Esophagus squamous epithelium (tissue), 5 donors: ENCODE measurements at places on chromosomes 7 and 10.

DNA sequence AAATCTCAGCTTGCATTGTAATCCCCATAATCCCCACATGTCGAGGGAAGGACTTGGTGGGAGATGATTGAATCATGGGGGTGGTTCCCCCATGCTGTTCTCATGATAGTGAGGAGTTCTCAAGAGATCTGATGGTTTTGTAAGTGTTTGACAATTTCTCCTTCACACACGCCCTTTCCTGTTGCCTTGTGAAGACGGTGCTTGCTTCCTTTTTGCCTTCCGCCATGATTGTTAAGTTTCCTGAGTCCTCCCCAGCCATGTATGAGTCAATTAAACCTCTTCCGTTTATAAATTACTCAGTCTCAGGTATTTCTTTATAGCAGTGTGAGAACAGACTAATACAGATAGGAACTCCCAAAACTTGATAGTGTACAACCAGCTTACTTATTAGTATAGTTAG is 98.6 kb downstream of the CREM start:
- DNase-seq = no peak

DNA sequence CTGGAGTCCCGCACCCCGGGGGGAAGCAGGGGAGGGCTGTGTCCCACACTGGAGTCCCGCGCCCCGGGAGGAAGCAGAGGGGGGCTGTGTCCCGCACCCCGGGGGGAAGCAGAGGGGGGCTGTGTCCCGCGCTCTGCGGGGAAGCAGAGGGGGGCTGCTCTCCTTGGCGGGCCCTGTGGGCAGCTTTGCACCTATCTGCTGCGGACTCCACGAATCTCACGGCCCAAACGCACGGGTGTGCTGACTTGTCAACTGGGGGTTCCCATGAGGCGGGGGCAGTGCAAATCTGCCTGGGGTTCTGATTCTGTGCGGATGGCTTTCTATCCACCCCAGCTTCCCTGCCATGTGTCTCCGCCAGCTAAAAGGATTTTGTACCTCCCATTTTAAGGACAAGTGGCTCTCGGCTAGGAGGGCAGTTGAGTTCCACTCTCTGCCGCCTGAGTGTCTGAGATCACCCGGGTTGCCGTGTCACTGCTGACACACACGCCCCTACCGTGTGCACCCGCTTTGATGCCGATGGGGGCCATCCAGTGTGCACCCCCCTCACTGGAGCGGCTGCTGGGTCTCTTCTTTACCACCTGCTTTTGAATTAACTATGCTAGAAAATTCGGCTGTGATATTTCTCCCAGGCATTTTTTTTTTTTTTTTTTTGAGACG is 20.5 kb downstream of the GPER1 start:
- DNase-seq = no peak

DNA sequence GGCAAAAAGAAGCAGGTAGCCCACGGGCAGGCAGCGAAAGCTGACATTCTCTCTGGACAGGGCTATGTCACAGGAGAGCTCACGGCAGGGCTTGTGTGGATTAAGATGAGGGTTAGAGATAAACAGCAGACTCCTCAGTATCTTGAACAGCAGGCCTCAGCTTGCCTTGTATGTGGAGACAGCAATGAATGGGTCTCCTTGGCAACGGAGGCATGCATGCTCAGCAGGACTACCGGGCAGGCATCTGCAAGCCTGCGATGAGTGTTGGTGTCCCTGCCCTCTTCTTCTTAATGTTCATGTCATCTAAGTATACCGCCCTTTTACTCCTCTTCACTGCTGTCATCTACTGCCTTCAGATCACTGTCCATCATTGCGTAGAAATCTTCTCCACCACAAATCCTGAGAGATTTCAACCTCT is 81.9 kb upstream of the C1GALT1 start:
- no peak for DNase-seq

- DNase-seq = no peak
These were observed 25.8 kb upstream of the PIP4K2A start for GRCh38 chr10:22740180-22740579.

DNA sequence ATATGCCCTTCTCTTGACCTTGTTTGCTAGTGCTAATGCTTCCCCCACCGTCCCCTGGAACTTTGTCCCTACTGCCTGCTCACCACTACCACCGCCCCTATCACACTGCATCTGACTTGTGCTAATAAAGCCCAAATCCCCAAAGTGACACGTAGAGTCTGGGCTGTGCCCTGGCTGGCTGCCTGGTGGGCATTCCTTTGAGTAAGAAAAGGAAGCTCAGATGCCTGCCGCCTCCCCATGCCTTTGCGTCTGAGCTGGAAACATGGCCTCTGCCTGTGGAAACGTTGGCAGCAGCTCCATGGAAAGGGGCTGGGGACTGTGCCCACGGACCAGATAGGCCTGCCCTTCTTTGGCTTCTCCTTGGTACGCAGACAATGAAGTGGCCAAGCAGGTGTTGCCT is 138.3 kb downstream of the CYP26A1 start:
- no peak for DNase-seq

DNA sequence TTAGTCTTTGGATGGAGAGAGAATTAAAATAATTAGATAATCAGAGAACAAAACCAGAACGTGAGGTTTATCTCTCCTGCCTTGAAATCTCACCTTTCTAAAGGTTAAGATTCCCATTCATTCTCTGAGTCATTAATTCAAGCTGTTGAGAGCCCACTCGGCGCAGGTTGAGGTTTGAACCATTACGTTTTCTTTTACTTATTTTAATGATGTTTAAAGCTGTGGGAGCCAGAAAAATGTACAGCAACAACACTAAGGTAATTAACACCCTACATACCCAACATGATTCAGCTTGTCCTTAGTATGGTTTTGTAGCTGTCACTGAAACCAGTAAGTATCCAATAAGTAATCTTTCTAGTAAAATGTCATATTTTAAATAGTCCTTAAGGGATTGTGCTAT is 153.0 kb upstream of the ANK3 start:
- DNase-seq = no peak

- DNase-seq = no peak
These were observed 42.3 kb upstream of the DUSP5 start for GRCh38 chr10:110455446-110455845.

DNA sequence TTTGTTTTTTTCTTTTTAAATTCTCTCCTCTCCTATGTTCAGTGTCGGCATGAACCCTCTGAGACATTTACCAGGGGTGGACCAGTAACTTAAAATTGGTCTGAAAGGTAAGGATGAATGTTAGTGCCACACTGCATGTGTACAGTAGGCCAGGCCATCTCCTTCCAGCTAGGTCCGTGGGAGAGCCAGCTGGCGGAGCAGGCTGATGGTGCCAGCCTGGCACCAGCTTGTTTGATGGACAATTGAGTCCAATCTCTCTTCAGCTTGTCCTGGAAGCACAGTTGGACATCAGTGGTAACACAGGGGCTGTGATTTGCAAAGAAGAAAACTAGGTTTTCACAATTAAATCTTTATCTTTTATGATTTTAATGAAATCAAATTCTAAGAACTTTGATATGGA is 136.5 kb downstream of the CNNM2 start:
- no peak for DNase-seq

DNA sequence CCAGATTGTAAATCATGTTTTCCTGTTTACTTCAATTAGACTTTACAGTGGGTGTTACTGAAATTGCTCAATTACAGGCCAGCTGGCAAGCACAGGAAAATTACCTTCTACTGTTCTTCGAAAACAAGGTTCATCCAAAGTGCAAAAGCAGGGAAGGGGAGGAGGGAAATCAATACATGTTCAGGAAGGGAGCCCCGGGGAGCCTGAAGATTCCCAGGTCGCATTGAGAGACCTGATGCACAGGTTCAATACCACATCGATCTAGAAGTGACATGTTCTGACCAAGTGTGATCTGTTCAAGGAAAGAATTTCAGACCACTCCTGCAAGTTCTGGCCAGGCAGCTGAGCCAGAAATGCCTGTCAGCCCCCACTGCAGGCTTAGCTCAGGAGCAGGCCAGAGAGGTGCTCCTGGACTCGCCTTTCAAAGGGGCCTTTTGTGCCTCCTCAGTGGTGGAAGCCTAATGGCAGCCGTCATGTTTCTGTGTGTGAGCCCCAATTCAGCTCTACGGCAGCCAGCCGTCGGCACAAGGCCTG is 35.9 kb downstream of the FAM53B start:
- no peak for DNase-seq

DNA sequence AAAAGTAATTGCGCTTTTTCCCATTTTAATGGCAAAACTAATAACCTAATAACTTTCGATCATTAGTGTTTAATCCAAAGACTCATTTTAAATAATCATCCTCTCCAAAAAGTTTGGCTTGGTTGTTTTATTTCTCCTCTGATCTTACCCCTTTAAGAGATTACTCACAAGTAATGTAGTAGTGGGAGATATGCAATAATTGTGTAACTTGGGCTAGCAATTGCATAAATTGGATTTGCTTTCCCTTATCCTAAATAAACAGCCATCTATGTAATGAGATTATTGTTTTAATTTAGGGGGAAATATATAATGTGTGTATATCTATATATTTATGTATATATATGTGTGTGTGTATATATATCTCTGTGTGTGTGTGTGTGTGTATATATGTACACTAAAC is 82.5 kb downstream of the RNLS start:
- no peak for DNase-seq

DNA sequence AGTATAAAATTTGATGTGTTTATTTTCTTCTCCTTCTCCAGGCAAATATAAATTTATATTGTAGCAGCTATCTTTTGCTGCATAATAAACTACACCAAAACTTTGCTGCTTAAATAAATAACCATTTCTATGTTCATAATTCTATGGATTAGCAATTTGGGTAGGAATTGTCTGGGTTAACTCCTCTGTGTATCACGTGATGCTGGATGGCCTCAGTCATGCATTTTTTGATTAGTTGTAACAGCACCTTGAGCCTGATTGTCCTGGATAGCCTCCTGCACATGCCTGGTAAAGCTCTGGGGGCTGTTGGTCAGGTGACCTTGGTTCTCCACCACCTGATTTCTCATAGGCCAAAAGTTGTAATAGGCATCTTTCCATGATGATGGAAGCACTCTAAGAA is 572.9 kb downstream of the ETV1 start:
- no peak for DNase-seq

- no peak for DNase-seq
These were observed 606.2 kb downstream of the PCDH15 start for GRCh38 chr10:54194806-54195205.

DNA sequence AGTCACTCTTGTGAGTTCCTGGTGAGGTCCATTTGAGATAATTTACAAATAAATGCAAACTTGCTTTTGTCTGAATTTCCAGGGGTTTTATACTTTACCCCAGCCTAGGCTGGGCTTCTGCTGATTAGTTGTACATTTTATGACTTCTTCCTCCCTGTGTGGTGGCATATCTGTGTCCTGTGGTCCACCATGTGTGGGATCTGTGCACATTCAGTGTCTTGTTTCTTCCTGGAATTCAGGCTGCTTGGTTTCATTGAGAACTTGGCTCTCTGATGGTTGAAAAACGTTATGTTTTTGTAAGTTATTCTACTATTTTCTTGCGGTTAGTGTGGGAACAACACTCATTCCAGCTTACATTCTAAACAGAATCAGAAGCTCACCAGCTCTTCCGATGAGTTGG is 523.4 kb upstream of the PFKP start:
- DNase-seq = no peak

DNA sequence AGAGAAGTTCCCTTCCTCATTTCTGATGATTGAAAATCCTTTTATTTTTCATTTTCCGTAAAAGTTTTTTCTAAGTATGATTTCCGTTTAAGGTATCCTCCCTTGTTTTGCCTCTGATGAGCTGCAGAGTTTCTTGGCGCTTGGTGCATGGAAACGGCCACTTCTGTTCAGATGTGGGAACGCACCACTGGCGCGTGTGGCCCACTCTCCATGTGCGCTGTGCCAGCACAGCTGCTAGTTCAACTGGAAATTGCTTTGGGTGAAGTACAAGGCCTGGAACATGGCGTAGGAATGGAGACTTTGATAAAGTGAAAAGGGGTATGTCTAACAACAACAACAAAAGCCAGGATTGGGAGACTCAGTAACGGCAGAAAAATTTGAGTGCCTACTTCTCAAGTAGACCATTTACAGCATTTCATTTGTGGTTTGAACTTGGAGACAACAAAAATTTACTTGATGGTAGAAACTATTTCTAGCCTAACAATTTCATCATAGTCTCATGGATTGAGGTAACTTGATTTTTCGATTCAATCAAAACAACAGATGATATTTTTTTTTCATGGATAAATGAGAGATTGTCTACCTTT is 364.2 kb downstream of the SUGCT start:
- no peak for DNase-seq

DNA sequence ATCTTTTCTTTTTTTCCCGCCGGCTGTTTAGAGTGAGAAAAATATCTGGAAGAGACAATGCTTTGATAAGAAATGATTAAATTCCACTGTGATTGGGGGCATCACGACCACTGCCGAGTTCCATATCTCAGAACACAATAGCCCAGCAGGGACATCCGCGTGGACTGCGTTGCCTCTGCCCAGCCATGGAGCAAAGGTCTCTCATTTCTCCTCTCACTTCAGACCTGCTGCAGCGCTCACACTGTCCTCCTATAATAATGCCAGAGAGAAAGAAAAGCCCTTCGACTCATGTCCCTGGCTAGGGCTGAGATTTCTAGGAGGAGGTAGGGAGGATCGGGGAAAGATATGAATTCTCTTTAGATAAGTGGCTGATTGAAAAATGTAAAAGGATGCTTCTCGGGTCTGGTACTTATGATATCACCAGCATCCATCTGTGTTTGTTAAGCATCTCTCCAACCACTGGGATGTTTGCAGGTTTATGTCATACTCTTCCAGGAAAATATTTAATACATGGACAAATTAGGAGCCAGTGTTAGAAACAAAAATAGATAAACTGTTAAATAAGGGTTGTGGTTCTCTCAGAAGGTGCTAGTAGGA is 472.9 kb upstream of the AKR1E2 start:
- no peak for DNase-seq

- DNase-seq = no peak
These were observed 621.3 kb upstream of the DPP6 start for GRCh38 chr7:153430931-153431330.

GRCh38 chr10:122413327-122413726 is 38.8 kb downstream of the PLEKHA1 start:
- no peak for DNase-seq

- DNase-seq = no peak
These were observed at the start of gene HIP1 for GRCh38 chr7:75738604-75738974. TSS of gene HIP1 (minus strand) at chr7:75738941. CDS start at chr7:75738920, 21 bp downstream.

- no peak for DNase-seq
These were observed 1.5 kb downstream of the GDF2 start for GRCh38 chr10:47323636-47324296.

GRCh38 chr10:36096576-36096975 is 454.5 kb upstream of the FZD8 start:
- no peak for DNase-seq

- DNase-seq = no peak
These were observed 307.2 kb downstream of the SNX13 start for GRCh38 chr7:17633067-17633466.

DNA sequence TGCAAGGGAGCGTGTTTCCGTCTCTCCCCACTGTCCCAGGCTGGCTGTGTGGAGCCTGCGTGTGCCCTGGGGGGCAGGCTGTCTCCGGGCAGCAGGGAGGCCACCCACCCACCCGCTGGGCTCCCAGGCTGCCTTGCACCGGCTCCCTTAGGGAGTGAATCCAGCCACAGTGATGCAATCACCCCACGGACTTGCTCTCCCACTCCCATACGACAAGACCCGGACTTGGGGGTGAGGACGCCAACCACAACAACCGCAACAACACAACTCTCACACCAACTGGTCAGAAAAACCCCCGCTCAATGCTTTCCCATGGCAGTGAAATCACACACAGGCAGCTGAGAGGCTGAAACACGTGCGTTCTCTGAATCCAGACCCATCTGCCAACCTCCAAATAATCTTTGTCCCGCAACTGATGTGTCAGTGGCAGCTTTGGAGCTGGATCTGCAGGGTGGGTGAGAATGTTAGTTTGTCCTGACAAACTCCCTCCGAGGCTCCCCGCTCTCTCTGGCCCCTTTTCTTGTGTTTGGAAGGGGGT is 62.7 kb upstream of the DDC start:
- DNase-seq = no peak
